ENCODE measurements at places on chromosomes 12 and 14.

GRCh38 chr14:98168211-98168985, 1103.6 kb downstream of the BCL11B start:
- DNase-seq: no peak

- no peak for DNase-seq
Measured at GRCh38 chr12:119363490-119363889, 29.0 kb downstream of the CCDC60 start.

GRCh38 chr12:78645956-78646355, 218.6 kb upstream of the SYT1 start:
- DNase-seq: peak; percentile 14

DNA sequence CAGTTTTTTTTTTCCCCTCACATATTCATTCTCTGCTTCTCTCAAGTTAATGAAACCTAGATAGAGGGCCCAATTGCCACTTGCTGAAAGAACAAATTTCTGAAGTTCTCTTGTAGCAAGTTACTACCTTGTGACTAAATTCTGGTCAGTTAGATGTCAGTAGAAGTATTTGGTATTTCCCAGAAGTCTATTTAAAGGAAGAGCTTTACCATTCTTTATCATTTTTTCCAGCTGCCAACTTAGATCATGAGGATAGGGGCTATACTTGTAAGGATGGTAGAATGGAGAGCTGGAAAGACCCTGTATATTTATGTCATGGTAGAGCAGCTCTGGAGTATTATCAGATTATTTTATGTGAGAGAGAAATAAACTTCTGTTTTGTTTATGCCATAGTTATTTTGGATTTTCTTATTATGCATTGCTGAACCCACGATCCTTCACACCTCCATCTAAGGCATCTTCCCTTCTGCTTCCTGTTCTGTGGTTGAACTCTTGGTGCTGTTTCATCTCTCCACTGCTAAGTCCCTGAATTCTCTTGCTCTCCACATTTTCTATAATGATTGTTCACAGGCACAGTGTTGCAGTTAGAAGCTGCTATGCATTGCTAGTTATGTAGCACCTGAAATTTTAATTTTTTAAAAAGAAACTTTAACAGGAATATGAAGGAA, 25.9 kb downstream of the FUT8 start:
- no peak for DNase-seq

DNA sequence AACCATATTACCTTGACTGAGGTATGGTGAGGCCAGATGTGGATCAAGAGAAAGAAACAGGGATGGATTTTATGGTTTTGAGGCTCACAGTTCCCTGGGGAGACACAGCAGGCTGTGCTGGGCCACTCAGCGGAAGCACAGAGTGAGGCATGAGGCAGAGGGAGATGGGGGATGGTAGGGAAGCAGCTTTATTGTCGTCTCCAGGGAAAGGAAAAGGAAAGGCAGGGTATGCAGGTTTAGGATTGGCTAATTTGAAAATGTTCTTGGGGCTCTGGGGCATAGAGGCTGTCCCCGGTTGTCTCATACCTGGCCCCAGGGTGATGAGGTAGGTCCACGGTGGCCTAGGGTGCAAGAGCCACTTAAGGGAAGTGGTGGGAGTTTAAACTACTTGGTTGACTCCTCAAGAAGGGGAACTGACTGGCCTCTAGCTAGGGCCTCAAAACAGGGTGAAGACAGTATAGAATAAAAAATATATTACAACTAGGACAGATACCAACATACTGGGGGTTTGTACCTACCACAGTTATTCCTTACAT, 322.8 kb downstream of the RGS6 start:
- DNase-seq: no peak

GRCh38 chr14:75518625-75519024, 3.6 kb upstream of the BATF start:
- no peak for DNase-seq

DNA sequence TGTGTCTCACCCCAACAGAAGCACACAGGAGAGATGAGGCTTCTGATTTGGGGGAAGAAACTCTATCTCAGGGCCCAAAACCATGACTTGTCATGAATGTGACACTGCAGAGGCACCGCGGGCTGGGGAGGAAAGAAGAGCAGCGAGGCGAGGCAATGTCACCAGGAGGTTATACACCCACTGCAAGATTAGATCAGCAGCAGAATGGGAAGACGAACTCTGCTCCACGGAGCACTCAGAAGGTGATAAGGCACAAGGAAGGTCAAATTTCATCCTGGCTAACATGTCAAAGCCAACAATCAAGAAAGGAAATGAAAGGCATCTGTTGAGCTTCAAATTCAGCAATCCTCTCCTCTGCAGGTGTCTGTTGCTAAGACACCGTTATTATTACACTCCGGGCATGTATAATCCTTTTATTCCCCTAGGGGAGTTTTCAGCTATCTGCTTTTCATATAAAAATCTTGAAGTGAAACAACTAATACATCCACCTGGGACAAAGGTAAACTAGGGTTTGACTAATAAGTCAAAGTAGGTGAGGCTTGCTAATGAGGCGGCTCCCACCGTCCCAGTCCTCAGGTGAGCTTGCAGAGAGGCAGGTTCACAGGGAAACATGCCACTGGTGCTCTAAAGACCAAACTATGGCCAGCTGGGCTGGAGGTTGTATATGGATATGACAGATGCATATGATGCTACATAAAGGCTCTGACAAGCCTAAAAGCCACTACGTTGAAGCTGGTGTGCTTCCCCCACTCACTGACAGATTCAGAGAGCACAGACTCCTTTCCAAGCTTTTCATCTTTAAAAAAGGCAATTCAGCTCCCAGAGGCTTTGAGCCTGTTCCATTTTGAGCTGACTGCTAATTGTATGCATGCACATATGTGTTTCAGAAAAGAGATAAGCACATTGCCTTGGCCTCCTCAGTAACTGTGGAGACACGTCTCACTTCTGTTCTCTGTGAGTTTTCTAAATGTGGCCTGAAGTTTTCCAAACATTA, 221.2 kb downstream of the NELL2 start:
- DNase-seq: peak; percentile 5

GRCh38 chr14:100440758-100441203, 117.6 kb downstream of the SLC25A47 start:
- DNase-seq: no peak

- no peak for DNase-seq
Measured at GRCh38 chr12:73181244-73181643, 909.1 kb downstream of the TRHDE start.

DNA sequence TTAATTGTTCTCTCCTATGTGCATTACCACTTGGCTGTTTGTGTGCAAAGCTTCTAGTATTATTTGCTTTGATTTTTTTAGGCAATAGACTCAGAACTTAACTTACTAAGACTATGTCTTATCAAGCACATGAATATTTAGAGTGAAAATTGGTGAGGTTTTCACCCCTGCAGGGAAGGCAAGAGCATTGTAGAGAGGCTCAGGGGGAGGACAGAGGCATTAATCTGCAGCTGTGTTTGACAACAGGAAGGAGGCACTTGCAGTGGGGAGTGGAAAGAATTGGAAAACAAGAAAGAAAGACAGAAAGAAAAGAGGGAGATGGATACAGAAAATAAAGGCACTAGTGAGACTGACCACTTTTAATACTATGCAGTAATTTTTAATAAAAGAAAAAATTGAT, 431.6 kb downstream of the PDZRN4 start:
- DNase-seq: no peak

- DNase-seq: no peak
Measured at GRCh38 chr12:120214626-120215356, 13.9 kb upstream of the RPLP0 start.

DNA sequence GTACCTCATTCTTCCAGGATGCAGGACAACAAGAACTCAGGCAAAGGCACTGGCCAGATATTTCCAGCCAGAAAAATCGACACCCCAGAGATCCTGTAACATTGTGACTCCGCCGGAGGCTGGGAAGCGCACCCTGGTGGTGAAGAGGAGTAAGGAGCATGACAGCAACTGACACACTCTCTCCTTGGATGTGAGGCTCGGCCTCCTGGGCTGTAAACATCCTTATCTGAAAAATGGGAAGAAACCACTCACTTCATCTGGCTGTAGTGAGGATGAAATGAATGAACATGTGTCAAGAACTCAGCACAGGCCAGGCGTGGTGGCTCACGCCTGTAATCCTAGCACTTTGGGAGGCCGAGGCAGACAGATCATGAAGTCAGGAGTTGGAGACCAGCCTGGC, 27.5 kb downstream of the TCHP start:
- DNase-seq: no peak

DNA sequence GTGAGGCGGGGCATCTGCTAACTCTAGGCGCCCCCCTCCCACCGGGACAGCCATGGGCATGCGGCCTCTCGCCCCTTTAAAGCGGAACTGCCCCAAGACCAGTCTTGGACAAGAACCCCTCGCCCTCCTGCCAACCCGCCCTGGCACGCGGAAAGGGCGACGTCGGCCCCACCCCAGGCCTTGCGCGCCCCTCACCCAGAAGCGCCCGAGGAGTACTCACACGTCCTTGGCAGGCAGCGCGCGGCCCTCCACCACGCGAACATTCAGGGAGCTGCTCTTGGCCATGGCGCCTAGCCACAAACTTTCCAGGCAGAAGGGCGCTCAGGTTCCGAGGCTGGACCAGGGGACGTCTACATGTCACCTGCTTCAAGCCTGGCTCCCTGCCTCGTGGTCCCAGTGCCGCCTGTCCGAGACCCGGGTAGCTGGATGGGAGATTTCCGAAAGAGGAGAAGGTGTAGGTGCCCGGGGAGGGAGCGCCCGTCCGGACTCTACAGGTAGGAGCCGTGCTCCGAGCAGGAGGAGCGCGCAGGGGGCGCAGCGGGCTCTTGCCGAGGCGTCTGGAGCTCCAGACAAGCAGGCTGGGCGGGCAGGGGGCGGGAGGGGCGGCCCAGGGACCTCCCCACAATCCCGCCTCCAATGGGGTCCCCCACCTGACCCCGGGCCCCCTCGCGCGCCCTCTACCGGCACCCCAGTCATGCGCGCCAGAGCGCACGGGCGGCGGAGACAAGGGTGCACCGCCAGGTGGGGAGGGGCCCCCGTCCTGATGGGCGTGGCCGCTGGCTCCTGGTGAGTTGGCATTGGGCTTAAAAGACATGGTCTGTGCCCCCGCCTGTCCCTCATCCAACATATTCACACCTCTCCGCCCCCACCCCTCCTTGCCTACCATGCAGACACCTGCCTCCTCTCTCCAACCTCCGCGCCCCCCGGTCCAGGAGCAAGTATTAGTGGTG, at the start of gene RASAL1:
Gene RASAL1, minus strand, starts transcription at position 584 of the 950 bp plus-strand sequence. Its CDS starts 299 bp downstream, at position 285.
- DNase-seq: peak; percentile 89

GRCh38 chr12:46005151-46005797, 14.9 kb upstream of the SCAF11 start:
- no peak for DNase-seq

- no peak for DNase-seq
Measured at GRCh38 chr12:116710370-116711150, 27.3 kb downstream of the SPRING1 start.

DNA sequence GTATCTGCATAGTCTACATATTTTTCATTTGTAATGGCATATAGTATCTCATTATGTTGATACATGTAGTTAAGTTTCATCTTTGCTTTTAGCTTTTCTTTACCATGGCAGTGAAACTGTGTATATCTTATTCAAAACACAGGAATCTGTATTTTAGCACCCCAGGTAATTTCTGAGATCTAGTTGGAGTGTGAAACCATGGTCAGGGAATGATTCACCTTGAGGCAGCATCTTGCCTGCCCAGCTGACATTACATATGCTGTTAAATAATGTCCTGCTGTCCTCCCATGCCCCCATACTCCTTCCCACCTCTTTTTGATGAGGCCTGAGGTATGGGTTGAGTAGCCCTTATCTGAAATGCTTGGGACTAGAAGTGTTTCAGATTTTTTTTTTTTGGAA, 125.4 kb upstream of the ATF1 start:
- DNase-seq: no peak

DNA sequence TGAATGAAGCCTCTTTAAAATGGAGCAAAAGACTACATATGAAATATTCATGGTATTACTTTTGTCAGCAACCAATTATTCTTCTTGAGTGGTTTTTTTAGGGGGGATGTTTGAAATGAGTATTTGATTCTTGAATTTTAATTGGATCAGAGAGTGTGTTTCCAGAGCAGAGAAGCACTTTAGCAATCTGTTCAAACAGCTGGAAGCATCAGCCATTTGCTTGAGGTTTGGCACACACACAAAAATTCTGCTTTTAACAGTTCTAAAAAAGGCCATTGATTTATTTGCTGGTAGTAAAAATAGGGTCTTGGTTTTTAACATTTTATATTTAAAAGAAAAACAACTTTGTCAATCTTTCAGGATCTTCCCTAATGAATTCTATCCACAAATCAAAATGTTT, 292.7 kb downstream of the LRFN5 start:
- peak; percentile 97 for DNase-seq

DNA sequence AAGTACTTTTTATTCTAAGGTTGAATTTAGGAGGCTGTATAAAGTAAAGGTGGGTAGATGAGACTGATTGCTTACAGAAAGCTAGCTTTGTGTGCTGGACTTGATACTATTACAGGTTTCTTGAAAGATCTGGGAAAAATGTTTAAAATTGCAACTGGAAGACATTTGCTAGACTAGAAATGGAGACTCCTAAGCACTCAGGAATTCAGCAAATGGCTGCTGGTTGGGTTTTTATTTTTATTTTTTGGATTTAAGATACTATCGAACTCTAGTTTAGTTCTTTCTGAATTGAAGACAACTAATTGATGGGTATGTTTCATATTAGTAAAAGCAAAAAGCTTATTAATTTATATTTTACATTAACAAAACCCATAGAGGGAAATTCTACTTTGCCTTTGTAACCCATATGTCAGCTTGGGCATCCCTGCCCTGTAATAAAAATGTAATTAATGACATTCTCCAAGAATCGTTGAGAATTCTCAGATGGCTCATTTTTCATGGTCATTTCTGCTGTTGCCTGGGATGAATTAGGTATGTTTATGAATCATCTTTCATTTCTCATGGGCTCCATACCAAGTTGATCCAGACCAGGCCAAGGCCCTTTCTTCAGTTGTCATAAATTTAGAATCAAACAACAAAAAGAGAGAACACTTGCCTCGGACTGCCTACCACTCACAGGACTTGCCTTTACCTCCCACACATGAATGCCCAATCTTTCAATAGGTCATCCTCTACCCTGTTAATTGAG, 102.1 kb downstream of the ERGIC2 start:
- no peak for DNase-seq

DNA sequence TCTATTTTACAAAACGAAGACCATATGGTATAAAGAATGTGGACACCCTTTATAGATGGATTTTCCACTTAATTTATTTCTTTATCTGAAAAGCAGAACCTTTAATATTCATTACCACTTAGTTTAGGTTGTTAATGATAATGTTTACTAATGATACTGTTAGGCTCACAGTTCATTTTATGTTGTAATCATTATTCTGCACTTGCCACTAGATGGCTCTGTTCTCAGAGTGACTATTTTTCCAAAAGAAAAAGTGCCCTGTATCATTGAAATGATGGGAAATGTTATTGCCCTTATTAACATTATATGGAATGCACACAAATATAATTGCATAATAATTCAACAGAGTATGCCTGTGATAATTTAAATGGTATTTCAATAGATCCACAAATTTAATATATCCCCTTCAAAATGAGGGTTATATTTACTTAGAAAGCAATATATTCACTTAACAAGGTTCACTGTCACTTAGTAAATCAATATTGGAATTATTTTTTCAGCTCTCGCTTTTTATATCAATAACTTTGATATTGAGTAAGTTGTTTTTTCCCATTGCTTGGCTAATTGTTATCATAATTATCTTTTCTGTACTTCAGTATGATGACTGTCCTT, 95.7 kb downstream of the PDE3A start:
- DNase-seq: no peak

GRCh38 chr14:77245820-77246219, 25.2 kb downstream of the NGB start:
- no peak for DNase-seq

All from NCI-H2171 (cell line).